Psoas muscle (tissue), 8 donors: ENCODE measurements at places on chromosomes 12 and 14. TPM values are rescaled to one million over a fixed set of nuclear protein-coding genes. Genes with fewer than 3 reads are reported as not detected.

The CCDC77 gene
- 3.8 TPM for total RNA-seq

DNA sequence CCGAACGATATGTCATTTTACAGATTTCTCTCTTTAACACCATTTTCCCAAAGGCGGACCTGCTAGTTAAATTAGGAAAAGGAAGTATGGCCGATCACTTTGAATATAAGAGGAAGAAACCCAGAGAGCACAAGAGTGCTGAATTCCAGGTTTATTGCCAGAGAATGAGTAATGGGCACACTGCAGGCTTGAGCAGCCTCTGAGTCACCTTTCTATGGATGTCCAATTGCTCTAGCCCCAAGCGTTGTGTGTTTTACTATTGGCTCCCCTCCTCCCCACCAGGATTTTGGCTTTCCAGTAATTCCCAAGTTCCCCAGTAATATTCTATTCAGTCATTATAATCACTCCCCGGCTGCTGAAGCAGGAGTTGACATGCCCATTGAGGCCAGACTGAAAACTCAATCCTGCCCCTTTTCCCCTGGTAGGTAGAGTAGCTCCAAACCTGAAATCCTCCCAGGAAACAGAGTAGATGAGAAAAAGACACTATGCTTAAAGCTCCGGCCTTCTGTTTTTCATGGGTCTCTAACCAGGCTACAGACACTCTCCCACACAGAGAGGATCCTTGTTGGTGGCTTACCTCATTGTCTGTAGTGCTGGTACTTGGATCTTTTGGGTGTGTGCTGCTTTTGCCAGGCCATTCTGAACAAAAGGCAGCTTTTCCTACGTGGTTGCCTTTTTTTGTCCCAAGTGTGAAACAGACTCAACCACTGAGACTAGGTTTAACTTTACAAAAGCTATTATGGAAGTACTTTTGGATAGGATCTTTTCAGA lies 704.3 kb upstream of the FLRT2 start:
- no peak for DNase-seq
- no peak overlapping the region for H3K27ac ChIP-seq
- H3K36me3 ChIP-seq: no peaks in the 10 kb centered on the region

DNA sequence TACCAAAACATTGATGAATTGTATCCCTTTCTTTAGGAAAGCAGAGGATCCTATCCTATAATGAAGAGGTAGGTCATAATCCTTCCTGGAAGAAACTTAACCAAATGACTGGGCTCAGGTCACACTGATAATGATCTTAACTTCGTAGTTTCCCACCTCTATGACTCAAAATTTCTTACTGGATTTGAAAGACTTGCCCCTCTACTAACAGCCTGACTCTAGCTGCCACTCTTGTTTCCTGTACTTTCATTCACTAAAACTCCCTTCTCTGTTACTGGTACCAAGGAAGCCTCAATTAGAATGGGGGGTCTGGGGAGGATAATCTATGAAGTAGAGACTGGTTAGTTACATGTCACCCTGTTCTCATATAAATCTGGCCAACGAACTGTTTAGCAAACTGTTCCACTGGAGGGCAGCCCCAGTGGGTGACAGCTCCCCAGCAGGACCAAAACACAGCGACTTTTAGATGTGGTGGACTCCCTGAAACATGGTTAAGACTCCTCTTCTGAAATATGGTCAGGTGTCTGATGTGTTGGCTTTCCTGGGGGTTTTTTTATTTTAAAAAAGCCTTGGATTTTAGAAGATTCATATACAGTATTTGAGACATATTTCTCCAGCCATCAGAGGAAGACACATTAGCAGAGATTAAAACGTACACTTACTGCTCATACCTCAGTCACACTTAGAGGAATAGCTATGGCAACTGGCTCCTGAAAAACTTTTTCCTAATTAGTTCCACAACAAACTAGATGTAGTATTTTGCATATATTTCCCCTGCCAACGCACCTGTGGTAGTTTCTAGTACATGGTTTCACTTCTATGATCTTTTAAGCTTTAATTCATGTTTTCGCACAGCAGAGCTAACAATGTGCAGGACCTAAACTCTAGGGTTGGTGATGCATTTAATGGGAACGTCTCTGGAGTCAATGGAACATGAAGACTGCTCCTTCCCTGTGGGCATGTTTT lies 72.3 kb downstream of the ACADS start:
- no peaks in the 10 kb centered on the region for H3K27me3 ChIP-seq
- no peak overlapping the region for H3K27ac ChIP-seq
- no peak overlapping the region for H3K4me3 ChIP-seq
- H3K36me3 ChIP-seq: no peaks in the 10 kb centered on the region

DNA sequence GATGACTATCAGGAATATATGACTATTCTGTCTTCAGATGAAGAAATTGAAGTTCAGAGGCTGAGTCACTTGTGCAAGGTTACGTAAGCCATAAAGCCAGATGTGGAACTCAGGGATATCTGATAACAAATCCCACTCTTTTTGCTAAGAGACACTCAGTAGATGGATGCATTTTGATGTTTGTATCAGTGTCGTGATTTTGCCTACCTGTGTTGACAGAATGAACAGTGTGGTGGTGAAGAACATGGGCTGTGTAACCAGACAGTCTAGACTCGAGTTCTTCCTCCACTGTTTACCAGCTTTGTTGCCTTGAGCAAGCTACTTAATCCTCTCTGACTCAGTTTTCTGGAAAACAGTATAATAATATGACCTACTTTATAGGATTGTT lies 93.9 kb downstream of the DAAM1 start:
- no peak for DNase-seq
- no peaks in the 10 kb centered on the region for H3K27me3 ChIP-seq
- H3K4me1 ChIP-seq: no peaks in the 10 kb centered on the region
- H3K27ac ChIP-seq: no peak overlapping the region

- H3K4me3 ChIP-seq: peak overlapping the region; percentile 90
- H3K27ac ChIP-seq: peak overlapping the region; percentile 94
- H3K36me3 ChIP-seq: no peaks in the 10 kb centered on the region
- peaks cover 11% of the 10 kb centered on the region for H3K4me1 ChIP-seq
These were observed 656 bp upstream of the DTD2 start for GRCh38 chr14:31457665-31458659.

DNA sequence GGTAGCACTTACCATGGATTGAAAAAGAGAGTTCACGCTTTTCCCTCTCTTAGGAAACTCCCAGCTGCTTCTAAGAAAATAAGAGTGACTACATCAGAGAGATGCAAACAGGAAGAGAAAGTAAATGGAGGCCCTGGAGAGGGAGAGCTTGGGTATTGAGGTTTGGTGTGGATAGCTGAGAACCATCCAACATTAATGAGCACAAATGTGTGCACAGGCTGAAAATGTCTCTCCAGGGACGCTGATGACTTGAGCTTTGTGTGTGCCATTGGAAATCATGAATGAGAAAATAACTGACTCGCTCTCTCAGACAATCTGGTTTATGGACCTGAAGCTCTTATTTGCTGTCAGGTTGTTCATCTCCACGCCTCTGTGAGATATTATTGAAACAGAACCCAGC lies 318.8 kb downstream of the NRXN3 start:
- H3K4me3 ChIP-seq: no peak overlapping the region
- no peaks in the 10 kb centered on the region for H3K27me3 ChIP-seq
- no peak for DNase-seq
- H3K36me3 ChIP-seq: no peaks in the 10 kb centered on the region
- H3K4me1 ChIP-seq: no peaks in the 10 kb centered on the region
